ENCODE measurements at places on chromosomes 12 and 14. TPM values are rescaled to one million over a fixed set of nuclear protein-coding genes. Genes with fewer than 3 reads are reported as not detected.
A peak's percentile ranks its signal among the peaks of the same experiment; 100 is the strongest.

DNA sequence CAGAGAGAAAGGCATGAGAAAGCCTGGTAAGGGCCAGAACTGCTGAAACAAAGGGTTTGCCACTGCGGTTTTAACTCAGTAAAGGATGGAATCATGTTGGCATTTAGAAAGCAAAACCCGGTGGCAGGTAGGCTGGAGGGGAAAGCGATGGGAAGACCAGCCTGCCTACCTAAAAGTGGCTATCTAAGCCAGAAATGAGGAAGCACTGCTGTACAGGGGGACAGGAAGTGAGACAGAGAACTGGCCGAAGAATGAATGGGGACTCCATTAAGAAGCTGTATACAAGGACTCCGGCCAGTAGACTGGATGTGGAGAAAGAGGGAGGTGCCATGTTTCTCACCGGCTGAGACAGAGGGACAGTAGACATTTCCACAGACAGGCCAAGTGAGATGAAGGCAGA, 48.2 kb downstream of the PPM1H start:
- DNase-seq = no peak

Gene PLCZ1
- not detected for total RNA-seq

DNA sequence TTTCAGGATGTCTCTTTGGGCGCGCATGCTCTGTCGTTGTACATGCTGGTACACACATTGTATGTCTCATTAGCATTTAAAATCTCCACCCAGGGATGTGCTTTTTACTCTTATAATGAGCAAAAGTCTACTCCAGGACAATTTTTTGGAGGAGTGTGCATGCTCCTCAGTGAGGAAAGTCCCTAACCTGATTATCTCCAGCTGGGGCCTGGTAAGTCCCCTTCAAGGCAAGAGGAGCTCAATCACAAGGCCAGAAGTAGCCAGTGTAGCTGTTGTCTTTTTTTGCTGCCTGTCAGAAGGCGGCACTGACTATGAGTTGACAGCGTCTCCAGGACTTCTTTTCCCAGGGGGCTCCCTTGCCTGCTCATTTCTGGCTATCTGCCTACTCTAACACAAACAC, 218.3 kb upstream of the CNTN1 start:
- no peak for DNase-seq

- no peak for DNase-seq
These were observed 6.4 kb downstream of the SLC39A9 start for GRCh38 chr14:69404883-69405282.

GRCh38 chr14:51644217-51644933, 7.3 kb upstream of the FRMD6 start:
- DNase-seq = no peak

GRCh38 chr14:101780390-101780789, 18.9 kb downstream of the PPP2R5C start:
- no peak for DNase-seq

DNA sequence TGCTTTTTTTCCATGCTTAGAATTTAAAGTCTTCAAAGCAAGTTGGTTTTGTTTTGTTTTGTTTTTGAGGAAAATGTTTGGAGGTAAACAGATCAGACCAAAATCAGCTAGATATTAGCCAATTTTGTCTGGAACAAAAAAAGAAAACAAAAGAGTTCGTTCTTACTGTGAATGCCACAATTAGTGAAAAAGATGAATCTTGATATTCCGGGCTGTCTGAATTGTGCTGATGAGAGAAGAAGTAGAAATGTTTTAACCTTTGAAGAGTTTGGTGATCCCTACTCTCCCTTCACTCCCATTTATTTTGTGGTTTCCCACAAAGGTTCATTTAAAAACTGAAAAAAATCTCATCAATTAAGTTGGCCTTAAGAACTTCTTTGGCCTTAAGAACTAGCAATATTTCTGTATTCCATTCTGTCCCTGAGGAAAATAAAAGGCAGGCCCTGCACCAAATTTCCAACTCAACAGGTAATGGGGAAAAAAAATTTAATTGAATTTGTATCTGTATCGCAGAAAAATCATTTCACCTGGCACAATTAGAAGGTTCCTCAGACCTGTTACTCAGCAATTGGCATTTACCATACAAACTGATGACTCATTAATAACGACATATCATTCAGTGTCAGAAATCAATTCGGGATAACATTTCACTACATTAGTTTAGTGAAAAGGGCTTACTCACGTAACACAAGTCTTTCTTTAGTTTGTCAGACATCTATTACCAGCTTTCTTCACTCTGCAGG, 562 bp upstream of the GLIPR1L2 start:
- no peak for DNase-seq

Gene C12orf43
- 23.8 TPM for total RNA-seq

Gene LMO3
- total RNA-seq = not detected

DNA sequence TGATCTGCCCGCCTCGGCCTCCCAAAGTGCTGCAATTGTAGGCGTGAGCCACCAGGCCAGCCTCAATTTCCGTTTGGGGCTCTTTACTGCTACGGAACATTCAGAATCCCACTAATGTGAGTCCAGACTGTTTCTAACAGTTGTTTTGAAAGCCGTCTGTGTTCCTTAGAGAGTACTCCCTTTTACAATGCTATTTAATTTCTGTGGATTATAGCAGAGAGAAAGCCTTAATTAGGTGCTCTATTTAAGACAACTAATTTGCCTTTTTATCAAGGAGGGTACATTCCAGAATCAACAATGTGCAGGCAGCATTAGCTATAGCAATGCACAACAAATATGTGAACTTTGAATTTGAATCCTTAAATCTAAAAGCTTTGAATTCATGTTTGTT, 2.8 kb upstream of the SAV1 start:
- DNase-seq = no peak

Gene RFX4
- total RNA-seq = not detected

Gene KRT6C
- not detected for total RNA-seq

Gene INHBC
- not detected for total RNA-seq

Gene MYH6
- total RNA-seq = 0.14 TPM

DNA sequence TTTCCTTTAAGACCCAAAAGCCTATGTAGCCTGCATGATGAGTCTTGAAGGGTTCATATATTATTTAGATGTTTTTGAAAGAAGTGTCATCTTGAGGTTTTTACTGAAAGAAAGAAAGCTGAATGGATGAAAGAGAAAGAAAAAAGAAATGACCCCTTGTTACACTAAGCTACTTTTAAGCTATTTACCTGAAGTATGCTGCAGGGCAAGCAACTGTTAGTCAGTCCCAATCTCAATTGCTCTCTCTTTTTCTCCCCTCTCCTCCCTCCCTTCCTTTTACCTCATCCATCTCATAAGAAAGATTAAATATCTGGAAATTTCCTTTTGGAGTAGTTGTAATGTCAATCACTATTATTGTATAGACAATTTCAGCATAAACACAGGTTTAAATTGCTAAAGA, 512.4 kb downstream of the TMTC2 start:
- DNase-seq = no peak

- no peak for DNase-seq
These were observed 394.1 kb downstream of the C12orf75 start for GRCh38 chr12:105724641-105725040.

Gene LHX5
- total RNA-seq = not detected

- DNase-seq = no peak
These were observed 1768.1 kb upstream of the SEL1L start for GRCh38 chr14:83301791-83302190.

Gene RASSF8
- total RNA-seq = 1.3 TPM

DNA sequence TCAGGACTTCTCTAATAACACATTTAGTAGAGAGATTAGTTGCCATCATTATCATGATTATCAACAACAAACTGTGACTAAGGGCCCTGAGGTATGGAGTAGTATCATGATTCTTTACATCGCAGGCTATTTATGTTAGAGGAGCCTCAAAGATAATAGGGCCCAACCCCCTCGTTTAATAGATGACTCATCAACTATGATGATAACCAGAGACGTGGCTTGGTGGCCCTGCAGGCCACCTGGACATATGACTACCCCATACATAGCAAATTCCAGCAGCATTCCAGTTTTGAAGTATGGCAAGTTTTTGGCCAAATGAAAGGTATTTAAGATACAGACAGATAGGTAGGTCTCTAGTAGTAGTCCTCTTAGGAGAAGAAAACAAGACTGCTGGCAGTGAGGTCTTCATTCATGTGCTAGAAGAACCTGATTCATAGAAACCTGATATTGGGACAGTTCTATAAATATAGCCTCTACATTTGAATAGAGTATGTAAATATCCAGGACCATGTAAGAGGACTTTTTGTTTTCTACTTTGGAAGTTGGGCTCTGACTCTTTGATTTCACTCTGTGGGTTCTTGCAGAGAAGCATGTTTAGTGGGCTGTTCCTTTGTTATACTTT, 5.6 kb downstream of the RIC8B start:
- DNase-seq = no peak

DNA sequence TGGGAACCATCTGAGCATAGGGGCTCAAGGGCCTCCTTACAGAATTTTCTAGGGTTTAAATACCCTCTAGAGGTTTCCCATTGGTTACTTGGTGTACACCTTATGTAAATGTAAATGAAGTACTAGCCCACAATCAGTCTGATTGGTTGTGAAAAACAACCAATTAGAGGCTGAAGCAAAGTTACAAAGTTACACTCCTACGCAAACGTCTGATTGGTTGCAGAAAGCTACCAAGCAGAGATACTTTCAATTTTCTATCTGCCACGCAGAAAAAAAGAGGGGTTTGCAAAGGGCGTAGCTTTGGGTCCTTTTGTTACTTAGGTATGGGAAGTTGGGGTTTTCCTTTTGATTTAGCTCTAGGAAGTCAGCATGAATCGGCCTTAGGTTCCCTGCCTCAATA, 1.8 kb upstream of the TMEM19 start:
- peak; percentile 15 for DNase-seq

Gene DNAI7
- total RNA-seq = not detected

Gene KLHL33
- total RNA-seq = 0.05 TPM

GRCh38 chr12:105507311-105508038, 177.0 kb downstream of the C12orf75 start:
- no peak for DNase-seq

DNA sequence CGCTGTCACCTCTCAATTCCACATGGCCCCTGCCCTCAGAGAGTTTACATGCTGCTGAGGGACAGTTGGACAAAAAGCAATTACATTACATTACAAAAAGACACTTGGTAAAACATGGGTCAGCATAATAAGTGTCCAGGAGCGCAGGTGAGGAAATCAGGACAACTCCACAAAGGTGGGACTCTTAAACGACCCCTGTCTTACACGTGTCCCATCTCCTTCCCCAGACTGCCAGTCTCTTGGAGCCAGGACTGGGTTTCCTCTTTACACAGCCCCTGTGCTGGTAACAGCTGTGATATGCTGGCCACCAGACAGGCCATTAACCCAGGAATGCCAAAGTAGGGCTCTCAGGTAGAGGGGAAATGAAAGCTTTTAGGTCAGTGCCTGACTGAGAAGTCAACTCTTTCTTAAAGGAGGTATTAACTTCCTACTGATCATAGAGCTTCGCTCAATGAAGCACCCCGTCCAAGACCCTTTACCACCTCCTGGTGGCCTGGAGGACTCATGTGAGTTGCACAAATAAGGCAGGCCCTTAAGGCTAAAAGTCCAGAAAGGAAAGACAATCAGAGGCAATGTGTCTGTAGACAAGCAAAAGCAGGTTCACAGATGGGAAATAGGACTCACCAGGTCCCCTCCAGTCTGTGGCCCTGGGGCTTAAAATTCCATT, 55.5 kb downstream of the ANO2 start:
- DNase-seq = peak; percentile 59

Gene KERA
- not detected for total RNA-seq

GRCh38 chr12:68673788-68674187, 13.0 kb upstream of the NUP107 start:
- no peak for DNase-seq

GRCh38 chr12:124094733-124095132, 121.7 kb downstream of the ZNF664 start:
- no peak for DNase-seq

DNA sequence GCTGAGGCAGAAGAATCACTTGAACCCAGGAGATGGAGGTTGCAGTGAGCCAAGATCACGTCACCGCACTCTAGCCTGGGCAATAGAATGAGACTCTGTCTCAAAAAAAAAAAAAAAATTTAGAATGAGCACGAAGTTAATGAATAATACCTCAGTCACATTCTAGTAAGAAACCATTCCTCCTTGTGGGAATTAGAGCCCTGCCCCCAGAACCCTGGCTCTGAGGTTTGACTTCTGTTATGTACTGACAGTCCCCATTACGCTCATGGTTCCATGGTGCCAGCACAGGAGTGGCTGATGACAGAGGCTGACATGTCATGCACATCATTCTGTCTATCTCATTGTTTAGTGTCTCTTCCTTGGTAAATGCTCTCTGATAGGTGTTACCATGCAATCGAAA, 132.6 kb upstream of the FGD4 start:
- no peak for DNase-seq

GRCh38 chr12:99282624-99283023, 364.9 kb upstream of the GARIN6 start:
- no peak for DNase-seq

Gene KRT79
- total RNA-seq = 0.09 TPM

DNA sequence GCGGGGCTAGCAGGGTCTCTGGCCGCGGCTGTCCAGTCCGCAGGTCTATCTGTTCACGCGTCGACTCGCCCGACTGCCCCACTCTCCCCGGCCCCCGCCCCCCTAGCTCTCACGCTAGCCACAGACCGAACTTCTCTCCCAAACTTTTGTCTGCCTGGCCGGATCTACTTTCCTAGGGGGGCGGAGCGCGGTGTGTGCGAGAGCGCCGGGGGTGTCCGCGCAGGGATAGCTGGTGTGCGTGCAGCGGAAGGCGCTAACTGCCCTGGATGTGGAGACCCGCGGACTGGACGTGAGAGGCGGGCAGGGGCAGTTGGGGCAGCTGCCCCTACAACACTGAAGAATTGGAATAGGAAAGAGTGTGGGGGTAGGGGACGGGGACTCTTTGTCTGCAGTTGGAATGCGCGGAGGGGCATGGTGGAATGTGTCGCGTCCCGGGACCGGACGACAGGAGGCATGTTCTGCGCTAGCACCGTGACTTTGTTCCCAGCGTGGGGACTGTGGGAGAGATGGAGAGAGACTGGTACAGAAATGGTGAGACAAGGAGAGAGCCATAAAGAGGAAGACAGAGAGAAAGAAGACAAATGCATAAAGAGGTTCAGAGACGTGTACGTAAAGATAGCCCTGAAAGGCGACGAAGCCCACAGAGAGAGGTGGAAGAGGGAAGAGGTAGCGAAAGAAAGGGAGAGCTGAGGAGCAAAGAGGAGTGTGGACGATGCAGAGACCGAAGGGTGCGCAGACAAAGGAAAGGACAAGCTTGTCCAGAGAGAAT, at the start of gene AJUBA:
Gene AJUBA, minus strand, starts transcription at position 75 of the 769 bp plus-strand sequence. CDS start 285 bp downstream, outside the sequence.
- DNase-seq = peak; percentile 88

Gene MYL6B
- 76.3 TPM for total RNA-seq

GRCh38 chr12:92876496-92876895, 52.6 kb downstream of the EEA1 start:
- DNase-seq = no peak

DNA sequence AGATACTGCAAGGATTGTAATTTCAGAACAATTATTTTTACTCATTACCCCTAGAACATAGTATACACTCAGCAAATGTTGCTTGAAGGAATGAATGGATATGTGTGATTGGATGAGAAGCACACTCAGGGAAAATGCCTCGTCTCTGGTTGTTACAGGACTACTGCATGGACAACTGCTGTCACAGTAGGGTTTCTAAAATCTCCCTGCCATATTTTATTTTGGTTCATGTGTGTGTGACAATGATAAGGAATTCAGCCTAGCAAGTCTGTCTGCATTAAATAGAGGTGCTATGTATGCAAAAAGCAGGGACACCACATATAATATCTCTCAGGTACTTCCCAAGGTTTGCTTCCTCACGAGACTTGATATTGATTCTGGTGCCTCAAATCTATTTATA, 1.4 kb downstream of the PTPRR start:
- DNase-seq = no peak

Data from activated CD4-positive, alpha-beta T cell treated with anti-CD3 and anti-CD28 coated beads for 36 hours (primary cell).